ENCODE measurements at places on chromosomes 12 and 14. TPM values are rescaled to one million over a fixed set of nuclear protein-coding genes. Genes with fewer than 3 reads are reported as not detected.
A peak's percentile ranks its signal among the peaks of the same experiment; 100 is the strongest.

The RDH16 gene
- 1.1 TPM for total RNA-seq

GRCh38 chr12:51393676-51394545, 2.7 kb upstream of the GALNT6 start:
- DNase-seq, result no peak

DNA sequence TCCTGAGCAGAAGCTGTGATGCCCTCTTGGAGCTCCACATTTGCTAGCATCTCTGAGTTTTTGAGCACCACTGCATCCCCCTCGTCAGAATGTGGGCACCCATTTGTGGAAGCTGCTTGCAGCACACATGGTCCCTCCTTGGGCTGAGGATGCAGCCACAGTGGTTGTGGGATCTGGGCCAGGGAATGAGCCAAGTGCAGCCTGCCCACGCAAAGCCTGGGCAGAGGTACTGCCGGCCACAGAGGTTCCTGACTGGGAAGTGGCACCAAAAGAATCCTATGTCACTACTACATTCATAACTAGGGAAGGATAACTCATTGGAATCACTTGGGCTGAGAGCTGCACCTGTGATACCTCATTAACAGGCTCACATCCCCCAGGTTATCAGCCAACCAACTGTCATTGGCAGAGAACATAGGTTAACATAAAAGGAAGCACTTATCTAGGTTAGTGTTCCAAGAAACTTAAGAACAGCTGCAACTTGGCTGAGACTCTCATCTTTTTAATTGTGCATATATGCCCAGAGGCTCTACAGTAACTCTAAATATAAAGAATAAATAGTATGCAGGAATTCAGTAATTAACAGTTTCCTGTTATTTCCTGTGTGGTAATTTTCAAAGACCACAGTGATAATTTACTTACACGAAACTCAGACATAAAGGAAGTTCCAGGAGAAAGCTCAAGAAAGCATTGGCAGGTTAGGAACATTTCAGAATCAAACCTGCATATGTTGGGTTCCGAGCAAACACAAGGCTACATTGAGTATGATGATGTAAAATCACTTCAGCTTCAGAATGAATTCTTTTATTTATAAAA, 145.3 kb downstream of the BCAT1 start:
- DNase-seq, result no peak

- DNase-seq, result no peak
Measured at GRCh38 chr14:79057333-79057732, 887.2 kb downstream of the NRXN3 start.

DNA sequence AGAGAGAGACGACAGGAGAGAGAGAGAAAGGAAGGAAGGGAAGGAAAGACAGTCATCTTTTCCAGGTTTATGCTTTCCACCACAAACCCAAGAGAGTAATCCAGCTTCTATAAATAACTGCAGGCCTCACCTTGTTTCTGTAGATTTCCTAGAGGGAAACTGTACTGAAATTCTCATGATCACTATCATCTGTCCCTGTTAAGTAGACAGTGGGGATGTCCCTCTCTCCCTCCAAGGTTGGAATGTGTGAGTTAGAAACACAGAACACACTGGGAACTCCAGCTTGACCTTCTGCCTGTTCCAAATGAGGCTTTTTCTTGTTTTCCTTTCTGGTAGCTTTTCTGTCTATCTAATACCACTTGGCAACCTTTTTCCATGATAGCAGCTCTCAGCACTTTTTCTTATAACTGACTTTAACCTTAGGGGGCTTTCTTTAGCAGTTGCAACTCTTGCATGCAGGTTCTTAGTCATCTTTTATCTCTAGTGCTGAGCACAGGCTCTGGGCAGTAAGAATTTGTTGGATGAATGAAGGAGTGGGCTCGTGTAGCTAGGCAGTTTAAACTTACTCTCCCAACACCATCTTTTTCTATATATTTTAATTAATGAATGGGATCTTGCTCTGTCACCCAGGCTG, 22.8 kb upstream of the FBXO33 start:
- no peak for DNase-seq

DNA sequence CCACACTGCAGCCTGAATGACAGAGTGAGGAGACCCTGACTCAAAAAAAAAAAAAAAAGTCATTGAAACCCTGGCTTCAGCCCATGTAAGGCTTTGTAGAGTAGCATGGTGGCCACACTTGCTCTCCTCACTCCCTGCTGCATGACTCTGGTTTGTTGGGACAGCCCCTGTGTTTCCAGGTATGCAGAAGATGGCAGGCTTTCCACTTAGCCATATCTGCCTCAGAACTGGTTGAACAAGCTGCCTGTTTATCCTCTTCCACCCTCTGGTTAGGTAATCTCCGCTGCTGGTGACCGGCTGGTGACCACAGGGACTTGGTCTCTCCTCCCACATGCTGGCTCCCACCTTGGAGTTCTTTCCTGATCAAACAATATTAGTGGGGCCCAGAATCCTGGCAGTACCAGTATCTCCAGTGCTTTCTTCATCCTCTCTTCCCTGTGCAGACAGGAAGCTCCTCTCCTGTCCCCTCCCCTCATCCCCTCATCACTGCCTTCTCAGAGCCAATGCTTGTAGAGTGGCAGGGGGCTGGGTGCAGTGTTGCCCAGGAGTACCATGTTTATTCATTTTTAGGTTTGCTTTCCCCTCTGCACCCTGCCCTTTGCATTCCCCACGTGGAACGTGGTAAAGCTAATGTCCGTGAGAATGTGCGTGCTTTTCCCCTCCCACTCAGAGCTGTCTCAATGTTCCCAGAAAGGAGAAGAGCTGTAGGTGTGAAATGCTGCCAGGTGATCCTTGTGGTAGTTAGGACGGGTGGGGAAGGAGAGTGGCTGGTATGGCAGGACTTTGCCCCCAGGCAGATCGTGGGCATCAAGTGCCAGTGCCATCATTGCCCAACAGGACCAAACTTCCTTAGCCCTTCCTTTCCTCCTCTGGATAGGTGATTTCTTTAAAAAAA, 11.3 kb downstream of the ABHD12B start:
- no peak for DNase-seq

DNA sequence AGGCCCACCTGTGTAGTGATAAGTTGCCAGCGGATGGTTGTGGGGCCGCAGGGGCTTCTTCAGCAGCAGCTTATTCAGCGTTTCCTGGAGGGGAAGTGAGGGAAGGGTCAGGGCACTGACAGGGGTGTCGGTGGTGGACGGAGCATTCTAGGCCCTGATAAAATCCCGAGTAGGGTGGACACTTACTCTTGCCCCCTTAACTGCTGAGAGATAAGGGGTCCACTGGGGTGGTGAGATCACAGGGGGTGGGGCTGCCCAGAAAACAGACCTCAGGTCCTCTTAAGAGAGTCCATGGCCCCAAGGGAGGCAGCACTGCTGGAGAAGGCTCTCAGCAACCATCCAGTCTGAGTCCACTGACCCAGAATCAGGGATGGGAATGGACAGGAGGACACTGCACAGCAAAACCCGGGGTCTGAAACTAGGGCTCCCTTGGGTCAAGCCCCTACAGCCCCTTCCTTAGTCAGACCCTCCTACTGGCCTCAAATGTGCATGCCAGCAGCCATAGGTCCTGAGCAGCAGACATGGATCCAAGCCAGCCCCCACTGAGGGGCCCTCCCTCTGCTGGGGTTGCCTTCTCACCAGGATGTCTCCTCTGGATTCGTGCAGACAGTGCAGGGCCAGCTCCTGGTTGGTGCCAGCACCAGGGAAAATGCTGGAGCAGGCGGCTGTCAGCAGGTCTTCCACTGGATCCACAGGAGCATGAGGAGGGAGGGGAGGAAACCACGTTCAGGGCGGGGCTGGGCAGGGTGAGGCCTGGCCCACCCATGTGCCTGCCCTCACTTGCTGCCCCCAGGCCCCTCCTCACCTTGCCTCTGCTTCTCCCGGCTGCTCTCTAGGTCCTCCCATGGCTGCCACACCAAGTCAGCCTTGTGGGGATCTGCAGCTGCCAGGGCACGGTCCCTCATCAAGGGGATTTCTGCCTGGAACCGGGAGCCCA, 12.1 kb upstream of the PNMA1 start:
- no peak for DNase-seq

DNA sequence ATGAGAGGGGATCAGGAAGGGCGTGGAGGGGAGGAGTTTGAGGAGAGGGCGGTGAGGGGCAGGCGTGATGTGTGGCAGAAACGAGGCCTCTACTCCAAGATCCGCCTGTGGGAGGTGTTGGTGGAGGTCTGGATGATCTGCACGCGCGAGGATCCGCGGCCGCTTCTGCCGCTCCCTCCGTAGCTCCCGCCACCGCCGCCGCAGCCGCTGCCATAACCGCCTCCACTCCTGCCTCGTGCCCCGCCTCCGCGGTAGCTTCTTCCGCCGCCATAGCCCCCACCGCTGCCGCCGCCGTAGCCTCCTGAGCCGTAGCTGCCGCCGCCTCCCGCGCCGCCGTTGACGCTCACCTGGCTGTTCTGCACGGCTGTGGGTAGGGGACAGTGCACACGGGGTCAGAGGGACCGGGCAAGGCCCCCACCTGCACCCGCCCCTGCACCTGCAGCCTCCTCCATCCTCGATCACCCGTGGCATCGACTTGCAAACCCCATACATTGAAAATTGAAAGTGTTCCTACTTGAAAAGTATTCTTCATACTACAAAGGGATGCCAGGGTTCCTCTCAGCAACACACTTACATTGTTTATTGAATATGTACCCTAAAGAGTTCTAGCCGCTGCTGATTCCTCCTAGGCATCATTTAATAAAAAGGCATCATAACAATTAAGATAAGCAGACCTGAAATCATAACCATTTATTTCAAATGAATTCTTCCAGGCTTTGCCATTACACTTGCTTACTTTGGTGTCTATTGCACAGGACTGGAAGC, 11.1 kb upstream of the KRT1 start:
- DNase-seq, result peak; percentile 64

DNA sequence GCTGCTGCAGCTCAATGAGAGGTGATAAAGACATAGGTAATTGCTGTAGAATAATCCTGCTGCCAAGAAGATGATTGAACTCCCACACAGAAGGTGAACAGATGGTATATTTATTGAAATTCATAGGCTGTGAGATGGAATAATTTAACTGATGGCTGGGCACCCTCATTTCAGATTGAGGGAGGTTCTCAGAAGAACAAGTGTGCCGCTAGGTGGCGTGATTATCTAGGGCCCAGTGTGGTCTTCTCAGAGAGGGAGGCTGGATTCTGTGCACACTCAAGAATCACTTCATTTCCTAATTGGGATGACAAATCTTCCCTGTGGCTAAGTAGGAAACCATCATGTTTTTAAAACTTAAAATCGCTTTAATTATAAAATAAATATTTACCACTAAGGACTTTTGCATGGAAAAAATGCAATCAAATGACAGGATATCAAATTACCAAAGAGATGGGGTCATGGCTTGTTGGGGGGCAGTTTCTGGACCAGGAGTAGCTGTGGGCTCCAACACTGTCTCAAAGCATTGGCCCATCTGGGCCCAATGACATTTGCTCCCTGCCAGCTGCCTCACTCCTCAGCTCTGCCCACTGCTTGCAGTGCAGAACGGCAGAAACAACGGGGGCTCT, 132.3 kb downstream of the SNAPC1 start:
- DNase-seq, result peak; percentile 54

DNA sequence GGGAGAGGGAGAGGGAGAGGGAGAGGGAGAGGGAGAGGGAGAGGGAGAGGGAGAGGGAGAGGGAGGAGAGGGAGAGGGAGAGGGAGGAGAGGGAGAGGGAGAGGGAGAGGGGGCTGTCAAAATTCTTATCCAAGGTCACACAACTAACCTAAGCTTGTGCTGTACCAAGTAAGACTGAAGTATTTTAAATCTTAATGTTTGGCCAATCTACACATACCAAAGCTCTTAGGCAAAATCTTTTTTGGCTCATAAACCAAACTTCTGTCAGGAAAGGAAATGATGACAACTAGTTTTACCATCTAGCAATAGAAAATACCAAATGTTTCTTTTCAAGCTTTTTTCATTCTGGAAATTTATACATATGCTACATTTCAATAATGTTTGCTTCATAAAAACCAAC, 33.8 kb downstream of the CCDC38 start:
- no peak for DNase-seq
